Sigmoid colon (tissue), 7 donors: ENCODE measurements at places on chromosomes 5 and 9. TPM values are rescaled to one million over a fixed set of nuclear protein-coding genes. Genes with fewer than 3 reads are reported as not detected.

- H3K4me3 ChIP-seq, result no peak overlapping the region
- no peak overlapping the region for H3K27ac ChIP-seq
Observed at GRCh38 chr9:37083654-37084053, 36.7 kb upstream of the ZCCHC7 start.

FCN2 gene
- not detected for total RNA-seq

DNA sequence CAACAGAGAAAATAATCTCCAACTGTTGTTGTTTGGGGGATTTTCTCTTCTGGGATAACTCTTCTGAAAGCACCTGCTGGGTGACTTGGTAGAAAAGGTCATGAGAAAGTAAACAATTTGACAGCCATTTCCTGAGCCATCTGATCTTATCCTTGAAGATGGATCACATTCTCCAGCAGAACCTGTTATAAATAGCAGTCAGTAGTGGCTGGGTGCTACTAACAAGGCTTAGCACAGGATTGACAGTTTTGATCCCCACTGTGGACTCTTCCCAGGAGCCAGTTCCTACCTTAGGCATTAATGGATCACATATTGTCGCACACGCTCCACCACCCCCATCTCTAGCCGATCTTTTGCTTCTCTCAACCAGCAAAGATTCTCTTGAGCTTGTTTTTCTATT is 220.2 kb downstream of the PLK2 start:
- no peak overlapping the region for H3K27ac ChIP-seq
- no peaks in the 10 kb centered on the region for H3K27me3 ChIP-seq
- no peak for DNase-seq
- H3K4me3 ChIP-seq, result no peak overlapping the region
- H3K4me1 ChIP-seq, result no peaks in the 10 kb centered on the region

FBXW2 gene
- total RNA-seq, result 61.8 TPM

DNA sequence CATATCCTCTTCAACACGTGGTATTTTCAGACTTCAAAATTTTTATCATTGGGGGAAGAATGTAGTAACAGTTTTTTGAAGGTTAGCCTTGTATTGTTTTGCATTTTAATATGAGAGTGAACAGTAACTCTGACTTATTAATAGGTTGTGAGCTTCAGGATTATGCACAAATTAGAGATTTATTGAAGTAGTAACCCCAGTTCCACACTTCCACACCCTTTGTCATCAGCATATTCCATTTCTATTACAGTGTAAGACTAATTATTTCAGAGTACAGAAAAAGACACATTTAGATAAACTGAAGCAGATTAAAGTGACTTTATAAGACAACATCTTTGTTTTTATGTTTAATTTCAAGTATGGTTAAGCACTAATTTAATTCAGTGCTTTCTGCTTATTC is 105.7 kb downstream of the CDC42SE2 start:
- H3K36me3 ChIP-seq, result no peaks in the 10 kb centered on the region
- no peak overlapping the region for H3K4me3 ChIP-seq
- DNase-seq, result no peak

DNA sequence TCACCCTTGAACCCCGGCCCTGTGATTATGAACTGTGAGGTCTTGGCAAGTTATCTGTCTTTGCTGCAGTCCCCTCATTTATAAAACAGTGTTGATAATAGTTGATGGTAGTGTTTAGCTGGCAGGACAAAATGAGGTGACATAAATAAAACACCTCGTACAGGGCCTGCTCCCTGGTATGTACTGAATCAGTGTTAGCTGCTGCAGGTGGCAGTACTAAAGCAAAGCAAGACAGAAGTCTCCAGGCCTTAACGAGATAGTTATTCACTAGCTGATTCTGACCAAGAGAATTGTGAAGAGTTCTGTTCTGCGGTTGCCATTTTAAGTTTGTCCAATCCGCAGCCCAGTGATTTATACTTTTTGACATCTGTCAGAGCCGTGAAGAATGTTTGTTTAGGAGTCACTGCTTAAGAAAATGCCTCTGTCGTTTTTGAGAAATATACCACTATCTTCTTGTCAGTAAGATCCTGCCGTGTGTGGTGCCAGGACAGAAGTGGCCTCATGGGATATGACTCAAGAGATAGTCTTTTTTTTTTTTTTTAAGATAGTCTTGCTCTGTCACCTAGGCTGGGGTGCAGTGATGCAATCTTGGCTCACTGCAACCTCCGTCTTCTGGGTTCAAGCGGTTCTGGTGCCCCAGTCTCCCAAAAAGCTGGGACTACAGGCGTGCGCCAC is 75.9 kb downstream of the KDM4C start:
- H3K27ac ChIP-seq, result no peak overlapping the region
- no peak for DNase-seq
- H3K27me3 ChIP-seq, result no peaks in the 10 kb centered on the region
- no peak overlapping the region for H3K4me3 ChIP-seq
- H3K4me1 ChIP-seq, result no peaks in the 10 kb centered on the region

GGTA1 gene
- 12.8 TPM for total RNA-seq

GRCh38 chr5:81007637-81008027 is 47.5 kb downstream of the RASGRF2 start:
- H3K4me1 ChIP-seq, result no peaks in the 10 kb centered on the region
- DNase-seq, result no peak
- no peak overlapping the region for H3K27ac ChIP-seq
- H3K4me3 ChIP-seq, result no peak overlapping the region

DNA sequence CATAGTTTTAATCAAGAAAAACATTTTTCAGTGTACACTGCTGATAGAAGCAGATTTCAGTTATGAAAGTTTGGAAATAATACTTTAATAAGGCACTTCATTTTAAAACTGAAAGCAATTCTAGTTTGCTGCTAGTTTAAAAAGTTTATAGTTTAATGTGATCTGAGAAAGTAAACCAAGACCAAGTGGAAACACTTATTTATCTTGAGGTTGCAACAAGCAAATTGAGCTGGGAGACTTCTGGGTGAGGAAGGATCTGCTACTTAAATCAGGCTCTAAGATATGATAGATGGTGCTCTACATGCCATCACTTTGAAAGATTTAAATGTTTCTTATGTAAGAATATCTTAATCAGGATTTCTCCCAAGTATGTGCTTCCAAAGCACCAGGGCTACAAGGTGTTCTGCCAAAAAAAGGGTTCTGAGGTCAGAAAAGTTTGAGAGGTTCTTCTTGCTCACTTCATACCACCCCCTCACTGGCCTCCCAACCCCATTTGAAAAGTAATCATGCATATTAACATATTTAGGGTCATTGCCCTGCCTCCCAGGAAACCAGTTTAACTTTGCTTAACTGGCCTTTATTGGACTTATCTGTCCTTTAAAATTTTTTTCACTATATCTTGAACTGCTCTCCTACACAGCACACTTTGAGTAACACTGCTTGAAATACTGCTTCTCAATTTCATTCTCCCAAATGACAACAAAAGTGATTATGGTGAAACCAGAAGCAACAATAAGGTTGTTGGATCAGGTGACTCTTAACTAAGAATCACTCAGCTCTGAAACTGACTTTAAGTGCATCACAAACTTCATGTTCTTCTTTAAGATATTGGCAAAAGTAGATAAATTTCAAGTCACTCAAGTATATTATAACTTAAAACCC is 15.5 kb downstream of the SLC44A1 start:
- H3K27me3 ChIP-seq, result no peaks in the 10 kb centered on the region
- H3K4me1 ChIP-seq, result no peaks in the 10 kb centered on the region
- H3K4me3 ChIP-seq, result no peak overlapping the region
- no peaks in the 10 kb centered on the region for H3K36me3 ChIP-seq

DNA sequence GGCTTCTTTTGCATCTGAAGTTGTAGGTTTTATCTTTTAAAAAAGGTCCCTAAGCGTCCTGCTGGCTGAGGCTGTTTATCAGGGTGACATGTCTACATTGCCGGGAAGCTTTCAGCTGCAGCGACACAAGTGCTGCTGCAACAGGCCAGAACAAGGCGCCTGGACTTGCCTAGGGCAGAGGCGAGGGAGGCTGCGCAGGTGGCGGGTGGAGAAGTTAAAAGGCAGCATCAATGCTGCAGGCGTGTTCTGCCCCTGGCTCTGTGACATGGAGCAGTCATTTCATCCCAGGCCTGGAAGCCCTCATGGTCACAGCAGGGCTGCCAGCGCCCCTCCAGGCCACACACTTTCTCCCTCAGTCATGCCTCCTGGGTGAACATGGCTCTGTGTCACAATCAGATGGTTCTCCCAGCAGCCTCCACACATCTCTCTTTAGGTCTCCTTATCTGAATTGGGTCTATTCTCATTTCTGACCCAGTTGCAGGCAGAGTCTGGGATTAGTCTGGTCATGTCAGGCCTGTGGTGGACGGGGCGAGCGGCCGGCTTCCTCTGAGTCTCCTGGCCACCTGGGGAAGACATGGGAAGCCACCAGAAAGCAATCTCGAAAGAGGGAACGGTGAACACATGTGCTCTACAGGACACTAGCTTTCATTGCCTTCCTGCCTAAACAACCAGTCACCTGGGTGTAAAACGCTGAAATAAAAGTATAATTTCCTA is 41.3 kb downstream of the IRX2 start:
- H3K4me3 ChIP-seq, result no peak overlapping the region
- peaks cover 10% of the 10 kb centered on the region for H3K27me3 ChIP-seq
- no peaks in the 10 kb centered on the region for H3K4me1 ChIP-seq
- DNase-seq, result peak; percentile 37

GRCh38 chr5:158435161-158435616 is 576.2 kb upstream of the CLINT1 start:
- H3K27ac ChIP-seq, result no peak overlapping the region
- no peak for DNase-seq
- no peak overlapping the region for H3K4me3 ChIP-seq
- H3K36me3 ChIP-seq, result no peaks in the 10 kb centered on the region
- H3K4me1 ChIP-seq, result no peaks in the 10 kb centered on the region

GRIA1 gene
- 0.66 TPM for total RNA-seq

DNA sequence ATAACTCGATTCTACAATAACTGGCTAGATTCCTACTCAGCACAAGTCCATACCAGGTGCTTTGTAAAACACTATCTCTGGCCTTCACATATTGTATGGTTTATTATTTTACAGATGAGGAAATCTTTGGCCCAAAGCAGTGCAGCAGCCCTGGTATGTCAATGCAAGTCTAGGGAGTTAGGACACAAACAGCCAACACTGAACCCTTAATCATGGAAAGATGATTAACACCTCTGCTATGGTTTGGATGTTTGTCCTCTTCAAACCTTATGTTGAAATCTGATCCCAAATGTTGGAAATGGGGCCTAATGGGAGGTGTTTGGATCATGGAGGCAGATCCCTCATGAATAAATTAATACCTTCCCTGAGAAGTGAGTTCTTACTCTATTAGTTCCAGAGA is 76.6 kb downstream of the MAPKAP1 start:
- no peaks in the 10 kb centered on the region for H3K27me3 ChIP-seq
- H3K4me3 ChIP-seq, result no peak overlapping the region
- no peak for DNase-seq
- no peak overlapping the region for H3K27ac ChIP-seq

NUTM2F gene
- not detected for total RNA-seq

- no peaks in the 10 kb centered on the region for H3K27me3 ChIP-seq
- H3K36me3 ChIP-seq, result no peaks in the 10 kb centered on the region
- H3K4me1 ChIP-seq, result no peaks in the 10 kb centered on the region
- no peak for DNase-seq
Observed at GRCh38 chr5:167296066-167296465, 995.4 kb upstream of the WWC1 start.

DNA sequence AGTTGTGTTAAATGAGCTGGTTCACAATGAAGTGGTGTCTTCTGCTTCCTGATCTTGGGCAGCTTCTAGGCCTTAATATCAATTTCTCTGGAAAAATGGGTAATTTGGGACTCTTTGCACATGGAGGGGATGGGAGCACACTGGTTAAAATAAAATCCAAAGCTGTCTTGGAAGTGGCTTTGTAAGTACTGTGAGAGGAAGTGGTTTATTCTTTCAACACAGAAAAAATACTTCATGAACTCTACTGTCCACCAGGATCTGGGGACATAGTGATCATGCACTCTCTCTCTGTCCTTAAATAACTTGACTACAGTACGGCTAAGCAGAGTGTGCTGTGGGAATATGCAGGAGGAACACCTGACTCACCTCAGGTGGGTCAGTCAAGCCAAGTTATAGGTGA is 2.4 kb downstream of the PCYOX1L start:
- no peaks in the 10 kb centered on the region for H3K36me3 ChIP-seq
- no peak overlapping the region for H3K27ac ChIP-seq
- no peaks in the 10 kb centered on the region for H3K27me3 ChIP-seq
- DNase-seq, result no peak
- peaks cover 10% of the 10 kb centered on the region for H3K4me1 ChIP-seq
